Eye (tissue), 1 donor: ENCODE measurements at places on chromosomes 5 and 9.

- no peak for DNase-seq
These were observed 1397.8 kb downstream of the PTPRD start for GRCh38 chr9:9215050-9215449.

DNA sequence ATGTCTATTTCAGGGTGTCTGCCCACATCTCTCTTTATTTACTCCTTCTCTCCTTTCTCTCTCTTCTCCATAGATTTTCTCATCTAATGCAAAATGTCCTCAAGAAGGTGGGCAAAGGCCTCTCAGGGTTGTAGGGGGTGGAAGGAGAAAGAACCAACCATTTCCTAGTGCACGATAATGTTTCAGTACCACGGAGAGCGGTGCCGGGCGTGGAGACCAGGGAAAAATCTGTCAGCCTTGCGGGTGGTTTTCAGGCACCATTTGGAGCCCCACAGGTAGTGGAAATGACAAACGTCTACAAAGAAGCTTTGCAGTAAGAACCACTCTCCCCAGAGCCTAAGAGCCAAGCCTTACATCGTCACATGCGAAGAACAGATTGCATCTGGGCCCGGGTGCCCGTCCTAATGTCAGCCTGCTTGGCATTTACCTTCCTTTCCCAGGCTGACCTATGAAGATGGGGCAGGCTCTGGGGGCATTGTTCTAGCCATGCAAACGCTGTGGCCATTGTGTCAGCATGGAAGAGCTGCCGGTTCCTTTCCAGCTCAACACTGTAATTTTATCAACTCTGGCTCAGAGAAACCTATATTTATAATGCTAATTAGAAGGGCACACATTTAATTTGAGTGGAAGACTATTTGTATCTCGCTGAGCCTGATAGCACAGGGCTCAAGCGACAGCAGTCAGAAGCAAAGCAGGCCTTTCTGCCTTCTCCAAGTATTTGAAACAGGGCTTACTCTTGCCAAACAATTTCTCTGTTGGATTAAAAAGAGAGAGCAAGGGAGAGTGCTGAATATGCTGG is 430.1 kb upstream of the WWC1 start:
- peak; percentile 75 for DNase-seq

- no peak for DNase-seq
These were observed 5.5 kb upstream of the CPEB4 start for GRCh38 chr5:173882632-173883031.

GRCh38 chr5:25414742-25415141 is 770.0 kb upstream of the CDH10 start:
- DNase-seq: no peak

- DNase-seq: peak; percentile 59
These were observed 4.6 kb downstream of the ISL1 start for GRCh38 chr5:51387884-51388275.

GRCh38 chr5:78602400-78602799 is 46.2 kb downstream of the LHFPL2 start:
- no peak for DNase-seq

GRCh38 chr9:126496181-126496576 is 117.5 kb upstream of the LMX1B start:
- no peak for DNase-seq

- DNase-seq: peak; percentile 83
These were observed 38.5 kb downstream of the FAXDC2 start for GRCh38 chr5:154811653-154812465.

DNA sequence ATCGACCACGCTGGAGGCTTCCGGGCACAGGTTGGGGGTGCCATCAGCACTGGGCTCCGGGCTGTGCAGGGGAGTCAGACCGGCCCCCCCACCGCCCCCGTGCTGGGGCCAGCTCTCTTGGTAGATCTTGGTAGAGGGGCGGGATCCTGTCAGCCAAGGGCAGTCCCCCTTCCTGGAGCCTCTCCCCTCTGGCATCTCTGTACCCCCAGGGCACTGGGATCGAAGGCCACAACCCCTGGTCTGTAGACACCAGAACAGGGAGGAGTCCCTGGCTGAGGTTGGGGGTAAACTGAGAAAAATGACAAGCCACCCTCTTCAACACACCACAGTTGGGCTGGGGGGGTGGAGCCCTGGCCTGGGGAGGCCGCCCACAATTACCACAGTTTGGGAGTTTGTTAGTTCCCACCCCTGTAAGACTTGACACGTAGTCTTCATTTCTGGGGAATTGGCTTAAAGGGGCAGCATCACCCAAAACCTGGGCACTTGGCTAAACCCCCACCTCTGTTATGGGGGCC is 882 bp downstream of the CERCAM start:
- no peak for DNase-seq

DNA sequence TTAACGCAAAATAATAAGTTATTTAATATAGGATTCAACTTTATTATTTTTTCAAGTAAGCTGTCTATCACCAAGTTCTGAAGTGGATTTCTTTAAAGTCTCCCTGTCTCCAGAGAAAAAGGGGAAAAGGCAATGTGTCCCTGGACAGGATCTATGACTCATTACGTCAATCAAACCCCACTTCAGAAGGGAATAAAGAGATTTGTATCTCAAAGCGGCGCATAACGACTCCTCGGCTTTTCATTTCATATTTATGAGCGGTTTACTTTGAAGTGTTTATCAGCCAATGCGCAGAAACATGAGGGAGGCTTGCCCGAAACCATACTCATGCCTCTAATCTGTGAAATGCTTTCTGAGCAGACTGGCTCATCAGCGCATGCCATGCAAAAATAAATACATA is 938.6 kb upstream of the WWC1 start:
- no peak for DNase-seq

- DNase-seq: no peak
These were observed 370.3 kb downstream of the NNT start for GRCh38 chr5:43973318-43973717.

GRCh38 chr5:38938973-38939372 is 93.2 kb downstream of the OSMR start:
- no peak for DNase-seq

- DNase-seq: peak; percentile 69
These were observed 49.9 kb downstream of the ZFAND5 start for GRCh38 chr9:72315089-72315509.

DNA sequence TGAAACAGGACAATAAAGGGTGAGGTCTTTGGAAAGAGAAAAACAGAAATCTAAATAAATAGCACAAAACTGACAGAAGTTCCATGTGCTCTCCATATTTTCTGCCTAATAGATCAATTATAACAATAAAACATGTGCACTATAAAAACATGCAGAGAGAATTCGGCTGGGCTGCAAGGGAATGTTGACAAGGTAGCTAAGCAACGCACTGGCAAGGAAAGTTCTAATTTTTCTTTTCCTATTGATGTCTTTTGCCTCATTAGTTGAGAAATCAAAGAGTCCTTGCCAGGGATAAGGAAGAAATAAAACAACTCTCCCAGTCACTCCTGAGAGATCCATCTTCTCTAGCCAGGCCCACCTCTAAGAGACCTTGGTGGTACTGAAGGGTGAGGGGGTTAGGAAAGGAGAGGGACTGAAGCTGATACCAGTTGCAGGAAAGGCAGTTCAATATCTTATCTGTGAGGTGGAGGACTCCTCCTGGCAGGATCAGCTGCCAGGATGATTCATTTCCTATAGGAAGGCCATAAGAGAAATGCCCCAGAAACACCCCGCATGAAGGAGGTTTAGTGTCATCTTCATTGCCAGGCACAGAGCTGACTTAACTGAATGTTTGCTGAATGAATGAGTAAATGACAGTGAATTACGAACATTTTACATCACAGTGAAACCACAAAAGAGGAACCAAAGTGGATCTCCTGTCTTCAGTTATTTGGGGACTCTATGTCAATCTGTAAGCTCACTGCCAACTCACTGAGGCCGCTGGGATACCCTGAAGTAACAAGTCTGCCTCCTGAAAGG is 63.7 kb upstream of the IFNK start:
- peak; percentile 34 for DNase-seq

GRCh38 chr9:133163504-133164172 is at the start of gene GBGT1:
GBGT1 (minus strand) TSS chr9:133163914; CDS start chr9:133162412, 1,502 bp downstream.
- DNase-seq: peak; percentile 69

DNA sequence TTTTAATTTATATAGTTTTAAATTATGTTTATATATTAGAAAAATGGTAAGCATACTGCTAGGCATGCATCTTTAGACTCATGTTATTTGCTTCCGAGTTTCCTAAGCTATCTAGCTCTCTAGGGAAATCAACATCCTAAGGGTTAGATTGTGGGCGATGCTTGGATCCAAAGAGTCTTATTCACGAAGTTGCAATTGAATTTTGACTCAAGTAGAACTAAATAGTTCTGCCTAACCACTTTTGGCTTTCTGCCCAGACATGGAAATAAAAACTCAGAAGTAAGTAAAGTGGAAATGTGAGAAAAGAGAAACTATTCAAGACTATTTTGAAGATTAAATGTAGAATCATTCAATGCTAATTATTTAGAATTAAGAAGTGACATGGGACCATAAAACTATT is 440.4 kb downstream of the CDH18 start:
- DNase-seq: peak; percentile 67

GRCh38 chr9:89421595-89421994 is 76.3 kb downstream of the SEMA4D start:
- no peak for DNase-seq

GRCh38 chr9:105854783-105855724 is 160.7 kb downstream of the TMEM38B start:
- no peak for DNase-seq

DNA sequence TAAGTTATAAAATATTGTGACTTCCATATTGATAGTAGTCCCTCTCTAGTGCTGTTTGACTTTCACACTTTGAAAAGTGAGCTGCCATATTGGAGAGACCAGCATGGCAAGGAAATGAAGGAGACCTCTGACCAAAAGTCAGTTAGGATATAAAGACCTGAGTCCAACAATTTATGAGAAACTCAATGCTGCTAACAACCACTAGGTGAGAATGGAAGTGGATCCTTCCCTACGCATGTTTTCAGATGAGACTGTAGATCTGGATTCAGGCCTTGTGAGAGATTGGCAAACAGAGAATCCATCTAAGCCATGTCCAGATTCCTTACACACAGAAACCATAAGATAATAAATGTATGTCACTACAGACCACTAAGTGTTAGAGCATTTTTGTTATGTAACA is 81.6 kb downstream of the CTNND2 start:
- DNase-seq: no peak

- no peak for DNase-seq
These were observed 18.1 kb downstream of the SLC12A2 start for GRCh38 chr5:128101676-128102075.
